ENCODE measurements at places on chromosomes 5 and 9.
A peak's percentile ranks its signal among the peaks of the same experiment; 100 is the strongest.

- no peak for DNase-seq
Measured at GRCh38 chr9:16131264-16131663, 578.4 kb downstream of the CCDC171 start.

DNA sequence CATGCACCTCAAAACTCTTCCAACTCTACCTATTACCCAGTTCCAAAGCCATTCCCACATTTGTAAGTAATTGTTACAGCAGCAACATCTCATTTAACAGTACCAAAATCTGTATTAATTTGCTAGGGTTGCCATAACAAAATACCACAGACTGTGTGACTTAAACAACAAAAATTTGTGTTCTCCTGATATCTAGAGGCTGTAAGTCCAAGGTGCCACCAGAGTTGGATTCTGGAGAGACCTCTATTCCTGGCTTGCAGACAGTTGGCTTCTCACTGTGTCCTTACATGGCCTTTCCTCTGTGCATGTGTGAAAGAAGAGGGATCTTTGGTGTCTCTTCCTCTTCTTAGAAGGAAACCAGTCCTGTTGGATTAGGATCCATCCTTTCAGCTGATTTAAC is 203.8 kb upstream of the PIK3R1 start:
- DNase-seq = no peak

- no peak for DNase-seq
Measured at GRCh38 chr5:119176785-119177184, 105.9 kb downstream of the DMXL1 start.

DNA sequence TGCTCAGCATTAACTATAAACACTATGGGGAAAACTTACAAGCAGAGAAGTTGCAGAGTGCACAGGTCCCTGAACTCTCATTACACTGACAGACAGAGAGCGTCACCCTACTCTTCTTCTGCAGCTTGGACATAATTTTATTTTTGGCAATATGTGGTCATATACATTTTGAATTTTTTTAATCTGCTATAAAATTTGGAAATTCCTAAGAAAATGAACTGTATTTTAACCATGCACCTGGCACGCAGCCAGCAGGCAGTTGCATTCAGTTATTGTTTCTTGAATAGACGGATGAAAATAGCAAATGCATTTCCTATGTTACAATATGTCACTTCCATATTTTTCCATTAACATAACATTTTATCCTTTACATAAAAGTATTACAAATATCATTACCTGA is 100.2 kb downstream of the SLC25A46 start:
- no peak for DNase-seq

DNA sequence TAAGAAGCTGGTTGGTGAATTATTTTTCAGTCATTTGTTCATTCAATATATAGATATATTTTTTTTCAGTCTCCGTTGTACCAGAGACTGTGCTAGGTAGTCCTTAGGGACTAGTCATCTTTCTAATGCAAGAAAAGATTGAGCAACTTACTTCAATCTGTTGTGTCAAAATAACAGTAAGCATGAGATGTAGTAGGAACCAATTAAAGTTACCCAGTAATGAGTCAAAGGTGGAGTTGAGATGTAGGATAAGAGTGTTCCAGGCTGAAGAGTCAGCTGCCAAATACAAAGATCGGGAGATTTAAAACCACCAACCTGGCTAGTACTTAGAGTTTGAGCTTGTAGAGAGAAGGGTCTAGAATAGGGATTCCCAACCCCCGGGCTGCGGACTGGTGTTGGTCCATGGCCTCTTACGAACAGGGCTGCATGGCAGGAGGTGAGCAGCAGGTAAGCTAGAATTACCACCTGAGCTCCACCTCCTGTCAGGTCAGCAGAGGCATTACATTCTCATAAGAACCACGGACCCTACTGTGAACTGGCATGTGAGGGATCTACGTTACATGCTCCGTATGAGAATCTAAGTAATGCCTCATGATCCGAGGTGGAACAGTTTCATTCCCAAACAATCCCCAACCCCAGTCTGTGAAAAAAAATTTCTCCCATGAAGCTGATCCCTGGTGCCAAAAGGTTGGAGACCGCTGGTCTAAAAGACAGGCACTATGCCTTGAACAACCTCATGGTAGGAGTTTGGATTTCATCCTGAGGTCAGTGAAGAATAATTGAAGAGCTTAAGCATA is 1241.5 kb upstream of the WWC1 start:
- DNase-seq = no peak

- DNase-seq = no peak
Measured at GRCh38 chr5:82570-82969, 9.4 kb upstream of the PLEKHG4B start.

DNA sequence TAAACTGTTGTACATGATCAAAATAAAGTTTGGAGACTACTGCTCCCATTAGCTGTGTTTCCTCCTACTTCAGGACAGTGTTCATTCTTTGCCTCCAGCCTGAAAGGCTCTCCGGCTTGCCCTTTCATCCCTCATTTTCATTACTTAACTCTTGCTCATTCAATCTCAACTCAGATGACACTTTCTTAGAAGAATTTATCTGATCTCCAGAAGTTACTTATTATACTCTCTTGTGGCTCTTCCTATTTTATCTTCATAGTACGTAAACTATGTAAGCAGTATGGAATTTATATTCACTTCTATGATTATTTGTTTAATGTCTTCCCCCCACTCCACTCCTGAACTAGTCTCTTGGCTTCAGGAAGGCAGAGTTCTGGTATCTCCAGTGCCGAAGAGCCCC is 1737.9 kb upstream of the C9orf72 start:
- DNase-seq = no peak

DNA sequence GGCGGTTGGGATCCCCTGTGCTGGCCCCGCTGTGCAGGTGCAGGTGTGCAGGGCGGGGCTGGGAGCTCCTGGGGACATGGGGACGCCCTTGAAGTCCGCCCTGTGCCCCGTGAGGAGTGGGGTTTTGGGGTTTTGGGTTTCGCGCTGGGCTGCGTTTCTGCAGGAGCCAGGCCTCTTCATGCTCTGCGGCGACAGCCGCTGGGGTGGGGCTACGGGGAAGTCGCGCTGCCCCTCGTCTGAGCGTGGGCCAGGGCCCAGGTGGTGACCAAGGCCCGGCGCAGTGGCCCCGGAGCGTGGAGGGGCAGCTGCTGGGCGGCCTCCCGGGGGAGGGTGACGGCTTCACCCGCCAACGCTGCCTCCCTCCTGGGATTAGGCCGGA is 47.8 kb upstream of the IRX4 start:
- no peak for DNase-seq

DNA sequence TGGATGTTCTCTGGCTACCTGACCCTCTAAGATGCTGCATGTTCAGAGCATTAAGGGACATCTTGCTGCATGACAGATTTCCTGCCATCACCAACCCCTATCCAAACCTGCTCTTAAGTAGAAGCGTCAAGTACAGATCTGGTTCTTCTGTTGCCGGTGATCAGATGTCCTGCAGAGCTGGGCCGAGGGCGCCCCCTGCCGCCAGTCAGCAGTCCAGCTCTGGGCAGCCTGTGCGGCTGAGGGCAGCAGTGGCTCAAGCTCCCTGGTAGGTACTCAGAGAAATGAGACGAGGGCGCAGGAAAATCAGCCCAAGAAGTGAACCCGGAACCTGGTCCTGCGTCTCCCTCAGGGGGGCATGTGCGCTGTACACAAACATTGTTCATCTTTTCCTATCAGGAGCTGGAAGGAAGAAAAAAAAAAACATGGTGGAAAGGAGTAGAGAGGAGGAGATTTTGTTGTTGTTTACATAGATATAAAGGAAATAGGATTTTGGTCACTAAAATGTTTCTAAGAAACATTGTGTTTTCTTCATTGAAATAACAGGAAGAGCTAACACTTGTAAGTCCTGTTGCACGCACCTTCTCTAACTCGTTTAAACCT is 95.8 kb downstream of the CFAP90 start:
- DNase-seq = peak; percentile 41

- DNase-seq = no peak
Measured at GRCh38 chr9:121707477-121708424, 56.3 kb downstream of the DAB2IP start.

DNA sequence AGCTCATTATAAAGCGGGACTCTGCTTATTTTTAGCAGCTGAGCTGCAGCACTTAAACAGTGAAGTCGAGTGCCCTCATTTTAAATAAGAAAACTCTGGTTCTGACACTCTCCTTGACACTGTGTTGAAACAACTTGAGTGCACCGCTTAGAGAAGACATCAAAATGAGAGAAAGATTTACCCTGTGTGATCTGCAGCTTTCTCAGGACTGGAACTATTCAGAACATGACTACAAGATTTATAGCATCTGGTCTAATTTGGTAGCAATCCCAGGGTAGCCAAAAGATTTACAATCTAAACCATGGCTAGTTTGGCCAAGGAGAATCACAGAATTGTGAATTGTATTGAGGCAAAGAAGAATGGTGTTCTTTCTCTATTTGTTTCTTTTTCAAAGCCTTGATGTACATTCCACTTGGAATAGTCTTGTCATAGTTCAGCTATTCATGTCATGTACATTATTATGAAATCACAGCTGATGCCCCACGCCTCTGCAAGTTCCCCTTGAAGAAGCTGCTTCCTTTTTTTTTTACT is 38.7 kb downstream of the PLEKHG4B start:
- no peak for DNase-seq

- peak; percentile 71 for DNase-seq
Measured at GRCh38 chr5:44691802-44692201, 116.9 kb upstream of the MRPS30 start.

GRCh38 chr9:3398232-3398648 is 127.6 kb downstream of the RFX3 start:
- no peak for DNase-seq

- no peak for DNase-seq
Measured at GRCh38 chr5:38286002-38286401, 27.6 kb downstream of the EGFLAM start.
